T follicular helper cell (primary cell): ENCODE measurements at places on chromosomes 1 and 21.

DNA sequence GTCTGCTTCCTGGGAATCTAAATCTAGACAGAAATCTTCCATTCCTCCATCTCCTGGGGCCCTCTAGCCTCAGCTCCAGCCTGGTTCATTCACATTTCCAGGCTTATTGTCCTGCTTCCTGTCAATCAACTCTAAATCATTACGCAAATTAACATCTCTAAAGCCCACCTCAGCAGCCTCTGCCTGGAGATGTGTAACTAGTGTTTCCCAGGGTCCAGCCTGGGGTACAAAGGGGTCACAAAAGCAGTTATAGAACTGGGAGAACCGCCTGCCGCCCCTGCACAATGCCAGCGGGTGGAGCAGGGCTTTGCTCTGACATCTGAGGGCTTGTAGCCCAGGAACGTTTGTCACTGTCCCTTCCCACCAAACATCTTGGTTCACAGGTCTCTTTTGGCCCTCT, 373.5 kb downstream of the RRAGC start:
- no peak for DNase-seq

- no peak for DNase-seq
Measured at GRCh38 chr1:172642970-172643369, 15.9 kb upstream of the FASLG start.

DNA sequence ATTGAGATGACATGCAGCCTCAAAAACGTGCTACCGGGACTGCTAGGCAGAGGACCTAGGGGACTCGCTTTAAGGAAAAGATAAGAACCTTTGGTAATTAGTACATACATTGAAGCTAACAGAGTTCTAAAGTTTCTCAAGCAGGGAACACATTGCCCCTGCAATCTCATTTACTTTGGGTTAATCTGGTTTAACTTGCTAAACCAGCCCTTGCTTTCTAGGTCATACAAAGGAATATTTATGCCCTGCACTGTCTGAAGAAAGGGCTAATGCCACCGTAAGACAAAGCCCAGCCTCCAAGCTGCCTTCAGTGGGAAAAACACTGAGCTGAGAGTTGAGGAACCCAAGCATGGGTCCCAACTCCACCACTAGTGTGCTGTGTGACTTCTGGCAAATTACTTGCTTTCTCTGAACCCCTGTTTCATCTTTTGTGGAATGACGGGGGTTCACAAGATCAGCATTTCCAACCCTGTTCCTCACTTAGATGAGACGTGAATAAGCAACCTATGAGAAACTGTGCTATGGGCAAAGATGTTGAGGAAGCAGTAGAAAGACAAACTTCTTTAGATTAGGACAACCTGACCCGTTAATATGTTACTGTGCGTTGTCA, 66.3 kb downstream of the VWA5B1 start:
- DNase-seq = no peak

DNA sequence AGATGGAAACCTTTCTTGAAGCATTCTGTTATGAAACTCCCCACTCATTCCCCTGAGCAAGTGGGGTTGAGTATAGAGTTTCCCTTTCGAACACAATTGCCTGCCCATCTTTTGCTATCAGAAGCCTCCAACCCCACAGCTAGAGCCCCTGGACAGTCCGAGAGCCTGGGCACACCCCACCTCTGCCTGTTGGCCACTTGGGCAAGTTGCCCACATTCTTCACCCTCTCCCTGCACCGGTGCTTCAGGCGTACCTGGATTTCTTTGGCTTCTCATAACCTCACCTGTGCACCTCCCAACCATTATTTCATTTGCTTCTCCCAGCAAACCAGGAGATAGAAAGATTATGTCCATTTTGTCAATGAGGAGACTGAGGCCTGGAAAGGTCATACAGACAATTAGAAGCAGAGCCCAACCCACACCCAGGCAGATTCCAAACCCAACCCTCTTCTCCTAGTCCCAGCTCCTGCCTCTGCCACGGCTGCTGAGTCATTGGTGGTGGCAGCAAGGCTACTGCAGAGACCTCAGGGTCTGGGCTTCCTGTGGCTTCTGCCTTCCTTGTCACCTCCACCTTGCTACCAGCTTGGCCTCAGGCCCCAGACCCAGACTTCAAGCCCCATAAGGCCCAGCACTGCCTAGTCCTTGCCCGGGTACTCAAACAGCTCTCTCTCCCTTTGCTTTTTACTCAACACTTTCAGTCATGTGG, 118.7 kb upstream of the ZBTB40 start:
- no peak for DNase-seq

DNA sequence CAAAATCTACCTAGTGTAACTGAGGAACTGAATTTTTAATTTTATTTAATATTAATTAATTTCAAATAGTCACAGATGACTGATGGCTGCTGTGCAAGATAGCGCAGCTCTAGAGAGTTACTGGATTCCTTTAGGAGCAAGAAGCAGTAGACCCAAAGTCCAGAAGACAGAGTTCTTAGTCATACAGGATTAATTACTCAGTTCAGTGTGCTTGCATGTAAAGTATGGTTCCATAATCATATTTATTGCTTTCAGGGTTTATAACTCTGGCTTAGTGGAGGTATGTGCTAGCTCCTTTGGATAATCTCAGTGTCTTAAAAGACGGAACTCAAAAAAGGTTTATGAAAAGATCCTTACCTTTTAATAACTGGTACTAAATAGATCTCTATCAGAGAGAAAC, 17.4 kb downstream of the CEPT1 start:
- no peak for DNase-seq

GRCh38 chr1:170284016-170284415, 138.3 kb downstream of the NTMT2 start:
- no peak for DNase-seq

DNA sequence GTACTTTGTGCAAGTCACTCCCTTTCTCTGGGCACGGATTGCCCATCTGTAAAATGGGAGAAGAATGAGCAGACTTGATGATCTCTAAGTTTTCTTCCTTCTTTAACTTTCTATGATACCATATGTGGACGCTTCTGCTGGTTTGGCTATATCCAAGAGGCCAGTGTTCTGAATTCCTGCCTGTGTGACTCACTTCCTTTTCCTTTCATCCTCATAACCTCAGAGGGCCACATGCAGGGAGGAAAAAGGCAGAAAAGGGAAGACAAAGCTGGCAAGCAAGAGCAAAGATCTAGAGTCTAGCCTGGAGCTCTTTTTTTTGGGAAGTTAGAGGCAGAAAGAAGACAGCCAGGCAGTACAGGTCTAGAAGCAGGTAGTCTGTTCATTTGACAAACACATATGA, 151.2 kb downstream of the OMA1 start:
- DNase-seq = no peak

GRCh38 chr1:181062836-181063428, 25.6 kb upstream of the IER5 start:
- DNase-seq = no peak

GRCh38 chr1:58816747-58817221, 32.9 kb upstream of the JUN start:
- DNase-seq = no peak

DNA sequence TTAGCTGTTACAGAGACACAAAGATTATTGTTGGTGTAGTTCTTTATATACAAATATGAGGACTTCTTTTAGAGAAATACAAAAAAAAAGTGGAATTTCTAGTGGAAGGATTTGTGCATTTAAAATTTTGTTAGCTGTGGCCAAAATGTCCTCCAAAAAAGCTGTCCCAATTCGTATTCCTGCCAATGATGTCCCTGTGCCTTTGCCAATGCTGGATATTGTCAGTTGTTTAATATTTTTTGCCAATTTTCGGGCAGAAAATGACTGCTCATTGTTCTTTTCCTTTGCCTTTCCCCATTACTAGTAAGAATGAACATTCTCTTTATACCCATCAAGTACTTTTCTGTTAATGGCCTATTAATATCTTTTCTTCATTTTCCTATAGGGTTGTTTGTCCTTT, 110.0 kb upstream of the HOOK1 start:
- no peak for DNase-seq

DNA sequence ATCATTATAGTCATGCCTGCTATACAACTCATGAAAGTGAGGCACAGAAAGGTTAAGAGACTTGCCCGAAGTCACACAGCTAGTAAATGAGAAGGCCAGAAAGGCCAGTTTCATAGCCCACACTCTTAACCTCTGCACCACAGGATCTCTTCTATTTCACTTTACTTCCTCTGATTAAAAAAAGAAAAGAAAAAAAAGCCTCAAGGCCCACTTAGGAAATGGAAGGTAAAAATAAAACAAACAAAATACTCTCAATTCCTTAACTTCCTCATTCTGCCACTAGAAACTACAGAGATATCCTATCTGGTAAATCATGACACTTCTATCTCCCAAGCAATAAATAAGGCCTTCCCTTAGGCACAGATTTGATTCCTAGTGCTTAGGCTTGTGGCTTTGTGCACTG, 7.6 kb upstream of the ENAH start:
- DNase-seq = no peak

GRCh38 chr21:17819877-17820229, 697 bp upstream of the C21orf91 start:
- DNase-seq = no peak

DNA sequence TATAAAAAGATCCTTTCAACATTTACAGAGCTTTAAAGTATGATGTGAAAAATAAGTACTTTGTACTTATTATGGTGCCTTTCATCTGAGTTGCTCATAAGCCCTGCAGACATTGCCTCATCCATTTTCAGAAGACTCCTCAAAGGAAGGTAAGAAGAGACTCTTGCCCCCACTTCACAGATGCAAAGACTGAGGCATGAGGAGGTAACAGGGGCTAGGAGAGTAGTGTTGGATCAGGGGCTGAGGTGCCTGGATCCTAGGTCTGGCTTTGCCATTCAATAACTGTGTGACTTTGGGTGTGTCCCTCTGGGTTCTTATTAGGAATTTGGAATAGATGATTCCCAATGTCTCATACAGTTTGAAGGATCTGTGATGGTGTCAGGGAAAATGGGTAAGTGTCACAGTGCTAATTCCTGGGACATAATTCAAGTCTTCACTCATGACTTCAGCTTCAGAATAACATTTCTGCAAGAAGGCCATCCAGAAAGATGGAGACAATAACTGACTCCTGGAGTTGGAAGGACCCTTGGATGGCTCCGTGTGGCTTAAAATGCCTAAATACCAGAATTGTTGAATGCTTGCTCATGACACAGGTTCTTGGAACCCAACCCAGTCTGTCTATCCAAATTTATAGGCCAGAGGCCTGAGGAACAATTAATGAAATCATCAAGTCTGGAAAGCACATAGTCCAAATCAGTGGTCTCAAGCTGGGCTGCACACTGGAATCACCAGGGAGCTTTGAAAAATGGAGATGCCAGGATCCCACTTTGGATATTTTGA, 93.1 kb upstream of the RUNX1 start:
- DNase-seq = no peak

DNA sequence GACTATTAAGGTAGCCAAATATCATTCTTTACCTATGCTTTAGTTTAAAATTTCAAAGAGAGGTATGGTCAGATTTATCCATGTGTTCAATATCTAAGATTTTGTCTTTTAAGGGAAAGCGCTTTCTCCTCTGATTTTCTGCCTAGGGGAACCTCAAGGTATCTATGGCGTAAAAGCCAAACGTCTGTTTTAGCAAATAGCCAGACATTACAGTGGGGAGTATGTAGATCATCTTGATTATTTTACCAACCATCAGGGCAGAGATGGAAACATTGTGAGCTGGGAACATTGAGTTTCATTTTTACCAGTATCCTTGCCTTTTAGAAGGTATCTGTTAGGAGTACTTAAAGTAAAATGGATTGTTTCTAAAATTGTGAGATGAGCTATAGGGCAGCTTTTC, 71.0 kb downstream of the LEPR start:
- no peak for DNase-seq
